ENCODE measurements at places on chromosomes 12 and 14.

- DNase-seq = no peak
Measured at GRCh38 chr12:48377646-48378045, 26.9 kb upstream of the ZNF641 start.

DNA sequence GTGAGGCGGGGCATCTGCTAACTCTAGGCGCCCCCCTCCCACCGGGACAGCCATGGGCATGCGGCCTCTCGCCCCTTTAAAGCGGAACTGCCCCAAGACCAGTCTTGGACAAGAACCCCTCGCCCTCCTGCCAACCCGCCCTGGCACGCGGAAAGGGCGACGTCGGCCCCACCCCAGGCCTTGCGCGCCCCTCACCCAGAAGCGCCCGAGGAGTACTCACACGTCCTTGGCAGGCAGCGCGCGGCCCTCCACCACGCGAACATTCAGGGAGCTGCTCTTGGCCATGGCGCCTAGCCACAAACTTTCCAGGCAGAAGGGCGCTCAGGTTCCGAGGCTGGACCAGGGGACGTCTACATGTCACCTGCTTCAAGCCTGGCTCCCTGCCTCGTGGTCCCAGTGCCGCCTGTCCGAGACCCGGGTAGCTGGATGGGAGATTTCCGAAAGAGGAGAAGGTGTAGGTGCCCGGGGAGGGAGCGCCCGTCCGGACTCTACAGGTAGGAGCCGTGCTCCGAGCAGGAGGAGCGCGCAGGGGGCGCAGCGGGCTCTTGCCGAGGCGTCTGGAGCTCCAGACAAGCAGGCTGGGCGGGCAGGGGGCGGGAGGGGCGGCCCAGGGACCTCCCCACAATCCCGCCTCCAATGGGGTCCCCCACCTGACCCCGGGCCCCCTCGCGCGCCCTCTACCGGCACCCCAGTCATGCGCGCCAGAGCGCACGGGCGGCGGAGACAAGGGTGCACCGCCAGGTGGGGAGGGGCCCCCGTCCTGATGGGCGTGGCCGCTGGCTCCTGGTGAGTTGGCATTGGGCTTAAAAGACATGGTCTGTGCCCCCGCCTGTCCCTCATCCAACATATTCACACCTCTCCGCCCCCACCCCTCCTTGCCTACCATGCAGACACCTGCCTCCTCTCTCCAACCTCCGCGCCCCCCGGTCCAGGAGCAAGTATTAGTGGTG, at the start of gene RASAL1:
TSS of gene RASAL1 (minus strand) at position 584 of the 950 bp plus-strand sequence. CDS start at position 285, 299 bp downstream.
- DNase-seq = peak; percentile 35

DNA sequence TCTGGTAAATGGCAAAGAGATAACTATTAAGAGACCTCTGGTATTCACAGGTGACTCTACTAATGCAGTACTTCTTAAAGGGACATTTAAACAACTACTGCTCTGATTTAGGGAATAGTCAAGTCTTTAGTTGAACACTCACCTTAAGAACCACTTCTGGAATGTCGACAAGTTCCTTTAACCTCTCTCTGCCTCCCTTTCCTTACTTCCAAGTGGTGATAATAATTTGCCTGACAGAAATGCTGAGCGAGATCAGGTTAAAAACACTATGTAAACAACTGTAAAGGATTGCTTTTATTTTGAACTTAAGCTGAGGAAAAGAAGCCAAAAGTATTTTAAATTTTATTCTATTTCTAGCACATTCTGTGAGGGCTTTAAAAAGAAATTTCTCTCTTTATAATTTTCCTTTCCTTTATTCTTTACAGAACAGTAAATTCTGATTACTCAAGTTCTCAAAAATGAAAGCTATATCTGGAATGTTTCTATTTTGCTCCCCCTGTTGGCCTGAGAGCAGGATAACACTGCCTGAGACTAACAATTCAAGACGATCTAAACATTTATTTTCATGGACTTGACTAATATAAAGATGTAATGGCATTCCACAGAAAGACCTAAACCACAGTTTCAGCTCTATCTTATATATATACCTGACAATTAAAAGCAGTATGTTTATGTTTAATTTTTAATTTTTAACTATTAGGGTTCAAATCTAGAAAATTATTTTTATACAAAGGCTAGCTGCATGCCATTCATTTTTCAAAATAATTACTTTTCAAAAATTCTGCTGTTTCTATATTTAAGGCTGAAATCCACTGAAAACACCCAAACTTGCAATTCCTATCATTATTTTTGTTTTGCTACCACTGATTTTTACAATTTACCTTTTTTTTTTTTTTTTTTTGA, 29.2 kb downstream of the ZCCHC8 start:
- DNase-seq = no peak

DNA sequence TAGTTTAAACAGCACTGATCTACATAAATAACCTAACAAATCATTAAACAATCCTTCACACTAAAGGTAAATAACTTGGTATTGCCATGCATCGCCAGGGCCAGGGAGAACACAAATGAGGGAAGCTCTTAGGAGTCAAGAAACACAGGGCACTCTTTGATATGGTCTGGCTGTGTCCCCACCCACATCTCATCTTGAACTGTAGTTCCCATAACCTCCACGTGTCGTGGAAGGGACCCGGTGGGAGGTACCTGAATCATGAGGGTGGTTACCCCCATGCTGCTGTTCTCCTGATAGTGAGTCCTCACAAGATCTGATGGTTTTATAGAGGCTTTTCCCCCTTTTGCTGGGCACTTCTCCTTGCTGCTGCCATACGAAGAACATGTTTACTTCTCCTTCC, 17.3 kb downstream of the TMEM132D start:
- no peak for DNase-seq

DNA sequence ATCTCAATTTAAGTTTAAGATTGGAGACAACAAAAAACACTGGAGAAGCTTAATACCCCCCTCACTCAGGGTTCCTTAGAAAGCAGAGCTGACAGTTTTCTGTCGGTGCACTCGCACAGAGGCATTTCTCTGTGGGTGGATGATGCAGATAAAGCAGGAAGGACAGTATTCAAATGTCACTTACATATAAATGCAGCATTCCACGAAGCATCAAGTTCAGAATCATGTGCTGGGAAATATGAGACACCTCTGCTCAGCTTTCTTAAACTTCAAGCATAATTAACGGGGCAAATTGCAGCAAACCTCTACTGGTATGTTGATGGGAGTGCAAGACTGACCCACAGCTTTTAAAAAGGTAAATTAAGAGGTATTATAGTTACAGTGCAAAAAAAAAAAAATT, 68.7 kb downstream of the DICER1 start:
- no peak for DNase-seq

- no peak for DNase-seq
Measured at GRCh38 chr12:72836194-72836593, 564.0 kb downstream of the TRHDE start.

DNA sequence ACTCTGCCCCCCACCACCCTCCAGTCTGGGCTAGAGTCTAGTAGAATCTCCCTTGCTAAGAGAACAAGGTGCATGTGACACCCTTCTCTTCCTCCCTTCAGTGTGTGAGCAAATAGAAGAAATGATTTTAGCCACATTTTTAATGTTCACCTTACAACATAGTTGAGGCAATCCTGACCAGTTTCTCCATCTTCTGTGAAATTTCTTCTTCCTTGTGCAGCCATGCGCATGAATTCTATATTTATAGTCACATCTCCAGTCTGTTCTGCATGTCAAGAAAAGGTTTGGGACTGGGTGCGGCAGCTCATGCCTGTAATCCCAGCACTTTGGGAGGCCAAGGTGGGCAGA, 9.5 kb upstream of the LTA4H start:
- no peak for DNase-seq

Data from NCI-H187 (cell line).